NCI-H774 (cell line): ENCODE measurements at places on chromosomes 5 and 9.

DNA sequence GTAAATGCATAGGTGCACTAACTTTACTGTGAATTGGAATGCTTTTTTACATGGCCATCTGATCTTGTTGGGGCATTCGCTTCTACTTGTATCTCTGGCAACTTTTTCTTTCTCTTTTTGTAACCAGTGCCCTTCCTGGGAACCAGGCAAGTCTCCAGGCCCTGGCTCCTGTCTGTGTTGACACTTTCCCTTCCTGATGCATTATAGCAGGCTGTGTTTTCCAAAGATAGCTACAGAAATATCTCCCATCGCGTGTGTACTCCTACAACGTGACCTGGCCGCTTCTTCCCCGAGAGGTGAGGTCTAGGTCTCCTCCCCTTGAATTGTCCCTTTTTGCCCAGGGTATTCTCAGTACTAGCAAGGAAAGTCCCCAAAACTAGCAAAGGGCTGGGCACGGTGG is 81.1 kb upstream of the SPIN1 start:
- DNase-seq: no peak

DNA sequence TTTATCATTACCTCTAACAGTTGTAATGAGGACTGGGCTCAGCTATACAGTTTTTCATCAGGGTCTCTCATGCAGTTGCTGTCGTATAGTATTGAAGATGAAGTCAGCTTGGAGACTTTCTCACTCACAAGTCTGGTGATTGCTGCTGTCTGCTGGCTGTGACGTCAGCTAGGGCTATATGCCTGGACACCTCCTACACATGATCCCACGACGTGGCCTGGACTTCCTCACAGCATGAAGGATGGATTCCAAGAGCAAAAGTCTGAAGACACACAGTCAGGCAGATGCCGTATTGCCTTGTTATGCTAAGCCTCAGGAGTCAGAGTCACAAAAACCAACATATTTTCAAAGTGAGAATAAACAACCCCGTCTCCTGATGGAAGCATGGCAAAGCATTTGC is 193.3 kb downstream of the LURAP1L start:
- DNase-seq: no peak

DNA sequence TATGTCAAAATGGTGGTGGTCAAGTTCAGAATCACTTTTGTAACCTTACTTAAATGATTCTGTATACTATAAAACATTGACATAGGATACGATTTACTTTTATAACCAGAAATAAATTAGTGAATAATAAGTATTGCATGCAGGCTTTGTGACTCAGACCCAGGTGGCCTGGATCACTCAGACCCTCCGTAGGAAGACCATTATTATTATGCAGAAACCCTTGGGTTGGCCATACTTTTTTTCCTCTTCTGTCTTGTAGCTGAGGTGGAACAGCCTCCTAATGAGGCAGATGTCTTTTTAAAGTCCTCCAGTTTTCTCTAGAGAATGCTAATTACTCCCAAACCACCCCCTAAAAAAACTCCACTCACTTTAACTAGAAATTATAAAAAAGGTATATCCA is 121.9 kb downstream of the LPAR1 start:
- DNase-seq: no peak

DNA sequence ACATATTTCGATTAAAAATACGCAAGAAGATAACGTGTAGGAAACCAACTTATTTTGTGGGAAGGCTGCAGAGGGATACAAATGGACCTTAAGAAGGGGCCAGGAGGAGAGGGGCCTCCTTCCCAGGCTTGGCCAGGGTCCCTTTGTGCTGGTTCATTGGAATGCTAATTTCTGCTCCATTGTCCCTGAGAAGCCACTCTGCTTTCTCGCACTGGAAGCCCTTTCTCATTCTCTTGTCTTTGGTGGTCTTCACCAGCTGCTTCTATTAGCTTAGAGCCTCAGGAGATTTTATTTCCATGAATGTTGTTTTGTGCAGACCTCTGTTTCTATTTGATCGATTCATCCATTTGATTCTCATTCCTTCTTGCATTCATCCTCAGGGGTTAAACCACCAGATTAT is 325.4 kb downstream of the TMEM38B start:
- no peak for DNase-seq

- no peak for DNase-seq
Measured at GRCh38 chr9:96519787-96520186, 69.8 kb downstream of the HABP4 start.

DNA sequence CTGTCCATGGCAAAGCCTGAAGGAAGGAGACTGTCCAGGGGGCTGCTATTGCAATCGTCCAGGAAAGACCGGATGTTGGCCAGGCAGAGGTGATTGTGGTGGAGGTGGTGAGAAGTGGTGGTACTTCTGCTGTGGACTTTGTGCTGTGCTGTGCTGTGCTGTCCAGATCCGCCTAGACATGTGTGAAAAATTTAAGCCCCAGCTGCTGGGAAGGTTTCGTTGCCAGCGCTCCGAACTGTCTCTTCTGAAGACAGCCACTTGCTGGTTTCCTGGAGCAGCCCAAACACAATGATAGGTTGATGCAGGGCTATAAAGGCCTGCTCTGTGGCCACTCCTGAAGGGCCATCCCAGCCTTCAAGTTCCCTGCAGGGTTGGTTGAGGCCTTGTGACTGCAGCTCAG is 223.0 kb upstream of the MPDZ start:
- no peak for DNase-seq

DNA sequence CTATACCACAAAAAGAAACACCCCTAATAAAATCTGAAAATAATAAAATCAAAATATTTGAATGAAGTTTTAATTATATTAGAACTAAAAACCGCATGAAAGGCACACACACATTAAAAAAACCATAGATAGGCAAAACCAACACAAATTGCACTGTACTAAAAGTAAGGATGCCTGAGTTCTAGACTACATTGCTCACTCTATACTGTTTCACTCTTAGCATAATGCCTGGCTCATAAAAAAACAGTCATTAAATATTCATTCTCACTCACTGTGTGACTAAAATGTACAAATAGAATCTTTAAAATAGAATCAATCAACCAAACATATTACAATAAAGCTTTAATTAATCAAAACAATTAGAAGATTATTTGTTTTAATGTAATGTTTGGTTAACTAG is 41.7 kb downstream of the CETN3 start:
- DNase-seq: no peak

DNA sequence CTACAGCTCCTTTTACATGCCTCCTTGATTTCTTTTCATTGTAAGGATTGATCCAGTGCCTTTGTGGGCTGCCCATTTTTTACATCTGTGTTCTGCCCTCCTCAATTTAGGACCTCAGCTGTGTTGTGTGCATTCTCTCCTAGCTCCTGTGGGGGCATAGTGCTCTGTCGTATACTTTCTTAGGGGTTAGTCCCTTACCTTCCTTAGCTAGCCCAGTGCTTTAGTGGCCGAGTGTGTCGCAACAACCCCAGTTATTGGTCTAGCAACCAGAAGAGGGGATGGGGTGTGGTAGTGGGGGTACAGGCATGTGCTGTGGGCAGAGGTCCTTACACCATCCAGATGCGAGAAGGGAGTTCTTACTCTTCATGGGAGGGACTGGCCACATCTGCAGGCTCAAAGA is 12.1 kb downstream of the MTRR start:
- no peak for DNase-seq

GRCh38 chr5:135326296-135327254 is 72.5 kb downstream of the MACROH2A1 start:
- DNase-seq: no peak
